Coronary artery (tissue), 2 donors: ENCODE measurements at places on chromosomes 7 and 10.

- DNase-seq, result no peak
Observed at GRCh38 chr10:48946332-48946731, 6.7 kb upstream of the LRRC18 start.

DNA sequence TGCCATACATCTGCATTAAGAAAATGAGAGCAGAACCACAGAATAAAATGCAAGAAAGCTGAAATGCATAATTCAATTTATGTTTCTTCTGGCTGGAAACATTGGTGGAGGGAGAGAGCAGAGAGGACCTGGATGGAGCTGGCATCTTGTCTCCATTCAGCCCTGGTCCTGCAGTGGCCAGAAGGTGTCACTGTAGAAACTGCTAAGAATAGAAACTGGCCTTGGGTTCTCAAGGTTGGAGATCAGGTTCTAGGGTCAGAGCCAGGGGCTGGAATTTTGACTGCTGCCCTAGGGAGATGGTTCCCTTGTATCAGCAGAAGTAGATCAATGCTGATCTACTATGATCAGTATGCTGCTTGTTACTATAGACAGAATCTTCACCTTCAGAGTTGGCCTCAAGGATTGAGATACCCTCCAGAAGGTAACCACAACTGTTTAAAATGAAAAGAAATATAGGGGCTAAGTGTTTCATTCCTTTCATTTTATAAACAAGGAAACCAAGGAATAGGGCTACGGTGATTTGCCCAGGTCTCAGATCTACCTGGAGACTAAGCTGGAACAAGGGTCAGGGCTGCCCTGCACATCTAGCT, 13.1 kb downstream of the TAS2R41 start:
- no peak for DNase-seq

- no peak for DNase-seq
Observed at GRCh38 chr7:55548295-55548731, 24.0 kb downstream of the VOPP1 start.

GRCh38 chr7:107502797-107503196, 32.9 kb downstream of the GPR22 start:
- DNase-seq, result no peak

DNA sequence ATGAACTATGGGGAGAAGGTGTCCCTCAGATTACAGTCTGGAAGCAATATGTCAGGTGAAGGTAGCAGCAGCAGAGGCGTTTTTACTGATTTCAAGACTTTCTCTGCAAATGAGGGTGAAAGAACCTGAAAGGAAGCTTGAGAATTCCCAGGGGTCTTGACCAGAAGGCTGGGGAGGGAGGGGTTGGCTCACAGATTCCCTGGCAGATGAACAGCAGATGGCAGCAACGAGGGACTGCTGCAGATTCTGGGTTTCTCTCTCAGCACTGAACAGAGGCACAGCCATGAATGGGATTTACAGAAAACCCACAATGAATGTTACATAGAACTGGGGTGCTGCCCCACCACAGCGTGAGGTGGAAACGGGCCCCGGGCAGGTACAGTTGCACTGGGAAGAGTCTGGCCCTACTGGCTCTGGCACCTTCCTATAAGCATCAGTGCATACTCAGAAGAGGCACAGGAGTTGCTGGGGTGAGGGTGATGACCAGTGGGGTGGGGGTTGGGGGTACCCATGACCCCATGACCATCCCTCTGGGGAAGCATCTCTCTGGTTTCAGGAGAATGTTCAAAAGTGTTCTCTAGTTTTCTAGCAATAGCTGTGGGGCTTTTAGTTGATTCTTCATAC, 317.8 kb downstream of the SH2D4B start:
- no peak for DNase-seq

GRCh38 chr10:8544057-8544380, 489.5 kb downstream of the GATA3 start:
- no peak for DNase-seq

- DNase-seq, result no peak
Observed at GRCh38 chr7:27593226-27593625, 69.5 kb downstream of the HIBADH start.

- DNase-seq, result no peak
Observed at GRCh38 chr7:16933296-16934279, 51.8 kb upstream of the AGR3 start.

DNA sequence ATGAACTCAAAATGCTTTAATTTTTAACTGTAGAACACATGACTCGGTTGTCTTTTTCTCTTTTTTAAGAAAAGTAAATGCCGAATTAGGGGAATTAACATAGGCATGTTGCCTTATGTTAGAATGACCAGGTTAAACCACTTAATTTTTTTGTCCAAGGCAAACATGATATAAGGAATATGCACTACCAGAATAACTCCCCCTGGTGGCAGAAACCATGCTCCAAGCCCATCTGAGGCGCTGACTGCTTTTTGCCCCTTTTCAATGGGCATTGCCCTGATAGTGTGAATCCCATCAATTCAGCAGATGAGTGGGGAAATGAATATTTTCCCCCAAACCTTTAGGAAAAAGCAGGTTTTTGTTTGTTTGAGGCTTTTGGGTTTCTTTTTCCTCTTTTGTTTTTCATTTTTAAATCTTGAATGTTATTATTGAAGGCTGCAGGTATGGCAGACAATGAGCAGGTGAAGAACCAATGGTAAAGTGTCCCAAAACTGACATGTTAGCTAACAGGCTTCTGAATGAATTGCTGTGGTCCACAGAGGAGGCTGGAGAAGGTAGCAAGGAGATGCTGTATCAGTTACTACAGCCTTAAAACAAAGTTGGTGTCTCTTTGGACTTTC, 284.3 kb downstream of the SORCS3 start:
- DNase-seq, result no peak

DNA sequence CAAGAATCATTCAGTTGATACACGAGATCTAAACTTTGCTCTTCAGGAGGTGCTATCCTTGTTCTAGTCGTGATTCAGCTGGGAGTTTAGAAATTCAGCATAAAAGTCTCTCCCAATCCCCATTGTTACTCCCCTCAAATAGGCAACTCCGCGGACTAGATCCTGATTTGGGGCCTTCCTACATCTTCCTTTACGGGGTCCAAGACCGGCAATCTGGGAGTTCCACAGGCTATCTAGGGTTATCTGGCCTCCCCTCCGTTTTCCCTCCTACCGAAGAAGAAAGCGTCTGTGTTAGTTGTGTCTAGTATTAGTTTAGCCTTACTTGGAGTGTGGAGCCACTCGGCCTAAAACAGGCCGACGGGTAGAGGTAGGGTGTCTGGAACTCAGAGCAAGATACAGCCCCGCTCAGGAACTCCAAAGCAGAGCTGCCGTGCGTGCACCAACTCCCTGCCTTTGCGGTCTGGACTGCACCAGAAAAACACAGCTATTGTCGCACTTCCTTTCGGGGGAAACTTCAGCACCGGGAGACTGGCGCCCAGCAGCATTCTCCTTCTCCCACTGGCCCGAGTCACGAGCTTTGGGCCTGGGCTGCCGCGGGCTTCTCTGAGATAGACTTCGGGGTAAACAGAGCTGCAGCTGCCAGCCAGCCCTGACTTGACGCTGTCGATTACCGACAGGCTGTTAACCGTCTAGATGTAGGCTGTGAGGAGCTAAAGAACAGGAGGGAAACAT, 1.5 kb upstream of the DLX5 start:
- no peak for DNase-seq

DNA sequence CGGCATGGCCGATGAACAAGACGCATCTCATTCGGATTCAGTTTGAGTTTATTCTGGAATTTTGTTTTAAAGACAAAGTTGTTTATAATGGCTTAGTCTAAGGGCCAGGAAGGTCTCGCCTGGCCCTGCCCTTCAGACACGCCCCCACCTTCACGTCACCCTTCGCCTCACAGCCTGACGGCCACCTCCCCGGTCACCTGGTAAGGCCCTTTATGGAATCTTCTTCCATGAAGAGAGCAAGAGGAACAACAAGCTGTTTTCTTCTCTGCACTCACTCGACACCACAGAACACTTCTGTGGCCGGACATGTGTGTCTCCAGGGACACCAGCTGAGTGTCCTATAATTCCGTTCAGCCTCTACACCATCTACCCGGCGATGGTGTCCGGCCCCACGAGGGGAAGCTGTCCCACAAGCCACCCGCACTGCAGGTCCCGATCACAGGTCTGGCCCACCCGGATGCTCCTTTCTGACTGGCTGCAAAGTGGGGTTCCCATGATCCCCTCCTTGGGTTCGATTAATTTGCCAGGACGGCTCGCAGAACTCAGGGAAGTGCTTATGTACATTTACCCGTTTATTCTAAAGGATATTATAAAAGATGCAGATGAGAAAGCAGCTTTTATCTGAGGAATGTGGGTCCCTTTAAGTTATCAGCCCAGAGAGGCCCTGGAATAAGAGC, 17.4 kb upstream of the KNDC1 start:
- DNase-seq, result no peak

DNA sequence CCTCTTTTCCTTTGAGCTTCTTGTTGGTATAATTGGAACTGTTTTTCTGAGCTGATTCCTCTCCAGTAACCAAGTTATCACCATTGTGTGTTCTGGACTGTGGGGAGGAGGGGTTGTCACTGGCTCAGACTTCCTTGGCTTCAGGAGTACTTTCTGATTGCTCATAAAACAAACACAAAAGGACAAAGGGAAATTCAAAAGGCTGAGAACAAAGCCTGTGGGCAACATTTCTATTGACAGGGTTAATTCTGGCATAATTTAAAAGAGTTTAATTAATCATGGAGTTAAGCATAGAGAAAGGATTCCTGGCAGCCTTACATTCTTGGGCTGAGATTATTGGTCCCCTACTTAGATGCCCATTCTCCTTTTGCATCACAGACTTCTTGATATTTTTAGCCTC, 222.9 kb upstream of the KMT2E start:
- DNase-seq, result no peak

- DNase-seq, result no peak
Observed at GRCh38 chr10:101228153-101228965, 904 bp downstream of the LBX1 start.

DNA sequence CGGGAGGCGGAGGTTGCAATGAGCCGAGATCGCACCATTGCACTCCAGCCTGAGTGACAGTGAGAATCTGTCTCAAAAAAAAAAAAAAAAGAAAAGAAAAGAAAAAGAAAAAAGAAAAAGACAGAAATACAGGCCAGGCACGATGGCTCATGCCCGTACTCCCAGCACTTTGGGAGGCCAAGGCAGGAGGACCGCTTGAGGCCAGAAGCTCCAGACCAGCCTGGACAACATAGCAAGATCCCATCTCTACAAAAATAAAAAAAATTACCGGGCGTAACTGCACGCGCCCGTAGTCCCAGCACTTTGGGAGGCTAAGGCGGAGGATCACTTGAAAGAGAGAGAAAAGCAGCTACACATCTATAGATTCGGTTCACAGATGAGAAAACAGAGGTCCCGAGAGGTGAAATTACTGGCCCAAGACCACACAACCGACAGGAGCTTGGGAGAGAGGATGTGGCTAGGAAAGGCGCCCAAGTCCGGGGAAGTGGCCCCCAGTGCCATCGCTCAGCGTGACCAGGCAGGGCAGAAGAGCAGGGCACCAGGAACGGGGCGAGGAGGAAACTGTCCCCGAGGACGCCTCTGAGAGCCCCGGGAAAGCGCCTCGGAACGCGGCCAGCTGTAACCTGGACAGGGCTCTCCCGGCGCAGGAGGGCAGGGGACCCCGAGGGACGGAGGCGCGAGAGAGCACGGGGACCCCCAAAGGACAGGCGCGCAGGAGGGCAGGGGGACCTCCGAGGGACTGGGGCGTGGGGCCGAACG, 612 bp downstream of the SNX8 start:
- DNase-seq, result peak; percentile 77

GRCh38 chr10:71116426-71116825, 95.9 kb upstream of the UNC5B start:
- DNase-seq, result no peak

DNA sequence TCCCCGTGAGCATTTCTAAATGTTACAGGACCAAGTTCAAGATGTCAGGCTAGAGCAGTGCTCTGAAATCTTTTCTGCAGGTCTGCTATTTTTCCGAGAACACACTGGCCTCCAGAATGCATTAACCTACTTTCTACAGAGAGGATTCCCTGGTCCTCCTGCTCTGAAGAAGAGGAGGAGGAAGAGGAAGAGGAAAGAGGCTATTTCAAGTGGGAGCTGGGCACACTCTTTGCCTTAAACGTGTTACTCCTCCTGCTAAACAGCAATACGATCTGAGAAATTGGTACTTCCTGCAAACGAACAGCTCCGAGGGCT, 157.4 kb downstream of the FRMD4A start:
- DNase-seq, result no peak

DNA sequence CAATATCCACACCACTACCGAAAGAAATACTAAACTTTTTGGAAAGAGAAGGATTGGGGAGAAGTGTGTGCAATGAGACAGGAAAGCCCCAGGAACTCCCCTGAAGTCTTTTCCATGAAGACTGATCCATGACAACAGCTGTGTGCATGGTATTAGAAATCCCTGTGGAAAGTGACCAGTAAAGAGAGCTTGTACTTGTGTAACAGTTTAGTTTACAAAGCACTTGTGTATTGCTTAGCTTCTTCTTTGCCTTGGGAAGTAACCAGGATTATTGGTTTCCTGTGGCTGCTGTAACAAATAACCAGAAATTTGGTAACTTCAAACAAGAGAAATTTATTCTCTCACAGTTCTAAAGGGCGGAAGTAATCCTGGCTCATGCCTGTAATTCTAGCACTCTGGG, 18.8 kb downstream of the TFAM start:
- no peak for DNase-seq

- no peak for DNase-seq
Observed at GRCh38 chr7:1361016-1361755, 98.1 kb downstream of the MICALL2 start.

DNA sequence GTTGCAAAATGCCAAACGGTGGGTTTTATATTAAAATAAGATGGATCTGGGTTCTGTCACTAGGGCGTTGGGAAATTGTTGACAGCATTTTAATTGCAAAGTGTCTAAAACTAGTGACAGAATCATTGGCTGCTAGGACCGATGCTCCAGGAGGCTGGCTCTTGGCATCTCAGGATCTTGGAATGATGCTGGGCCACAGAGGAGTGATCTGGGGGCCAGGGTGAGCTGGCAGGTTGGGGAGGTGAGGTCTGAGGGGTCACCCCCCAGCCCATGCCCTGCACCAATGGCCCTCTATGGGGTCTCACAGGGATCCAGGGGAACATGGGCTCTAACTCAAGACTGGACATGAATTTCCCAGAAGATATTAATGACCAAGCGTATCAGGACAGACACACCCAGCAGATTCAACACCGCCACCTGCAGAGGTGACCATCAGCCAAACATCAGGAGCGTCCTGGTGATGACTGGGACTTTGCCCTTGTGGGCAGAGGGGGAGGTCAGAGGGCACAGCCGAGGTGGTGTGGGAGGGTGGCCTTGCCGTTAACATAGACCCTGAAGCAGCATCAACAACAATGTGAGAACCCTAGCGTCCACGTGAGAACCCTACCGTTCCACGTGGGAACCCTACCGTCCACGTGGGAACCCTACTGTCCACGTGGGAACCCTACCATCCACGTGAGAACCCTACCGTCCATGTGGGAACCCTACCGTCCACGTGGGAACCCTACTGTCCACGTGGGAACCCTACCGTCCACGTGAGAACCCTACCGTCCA, 89.0 kb upstream of the PPP2R2D start:
- peak; percentile 43 for DNase-seq

- DNase-seq, result no peak
Observed at GRCh38 chr10:32084185-32084851, 28.1 kb upstream of the KIF5B start.

GRCh38 chr10:121332829-121333765, 265.1 kb downstream of the FGFR2 start:
- DNase-seq, result no peak
